Stimulated activated CD4-positive, alpha-beta T cell treated with anti-CD3 and anti-CD28 coated beads, Interleukin-1b, Interleukin-23, amount 100 ng/mL, for 1 hour (primary cell): ENCODE measurements at places on chromosomes 16 and 17.

DNA sequence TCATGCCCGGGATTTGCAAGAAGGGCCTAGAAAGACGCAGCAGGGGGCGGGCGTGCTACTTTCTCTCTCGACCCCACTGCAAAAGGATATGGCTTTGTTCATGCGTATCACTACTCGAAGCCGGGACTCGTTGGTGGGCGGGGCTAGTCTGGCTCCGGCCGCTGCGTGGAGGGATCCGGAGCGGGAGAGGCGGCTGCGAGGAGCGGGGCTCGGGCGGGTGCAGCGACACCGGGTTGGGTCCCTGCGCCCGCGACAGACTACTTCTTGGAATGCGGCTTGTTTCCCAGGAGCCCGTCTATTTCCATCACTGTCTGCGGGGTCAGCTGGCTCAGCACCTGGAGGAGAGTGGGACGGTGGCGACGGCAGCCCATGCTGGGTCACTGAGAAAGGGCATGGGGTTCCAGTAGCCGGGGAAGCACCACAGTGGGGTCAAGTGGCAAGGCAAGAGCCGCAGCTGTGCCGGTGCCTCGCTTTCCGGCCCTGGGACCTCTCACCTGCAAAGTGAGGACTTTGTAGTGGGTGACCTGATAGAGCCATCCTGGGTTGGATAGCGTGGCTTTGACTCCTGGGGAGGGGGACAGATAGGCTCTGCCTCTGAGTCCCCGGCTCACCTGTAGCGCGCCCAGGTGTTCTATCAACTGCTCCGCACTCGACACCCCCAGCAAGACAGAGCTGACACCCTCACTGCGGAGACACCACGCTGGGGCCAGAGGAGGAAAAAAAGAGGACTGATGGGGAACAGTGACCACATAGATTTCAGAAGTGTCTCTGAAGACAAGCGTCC is 6.6 kb downstream of the KCNAB3 start:
- DNase-seq: peak; percentile 60

- DNase-seq: no peak
These were observed 257.1 kb downstream of the BCAS3 start for GRCh38 chr17:60934723-60935122.

DNA sequence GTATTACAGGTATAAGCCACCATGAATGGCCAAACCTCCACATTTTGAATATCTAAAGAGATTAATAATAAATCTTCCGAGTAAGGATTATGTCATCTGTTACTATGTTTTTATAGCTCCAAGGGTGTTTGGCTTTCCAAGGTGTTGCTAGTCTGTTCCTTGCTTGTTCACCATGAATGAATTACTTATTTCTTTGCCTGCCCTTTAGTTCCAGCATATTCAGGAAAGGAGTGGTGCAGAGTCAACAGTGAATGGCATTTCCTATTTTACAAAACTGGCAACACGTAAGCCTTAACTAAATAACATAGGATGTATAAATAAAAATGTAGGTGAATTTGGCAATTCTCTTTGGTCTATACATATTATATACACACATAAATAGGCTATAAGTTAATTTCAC is 70.3 kb downstream of the MYO1D start:
- DNase-seq: no peak

- DNase-seq: no peak
These were observed 666 bp downstream of the HGS start for GRCh38 chr17:81684442-81684911.

GRCh38 chr16:53549970-53550690 is 47.1 kb upstream of the AKTIP start:
- peak; percentile 5 for DNase-seq

DNA sequence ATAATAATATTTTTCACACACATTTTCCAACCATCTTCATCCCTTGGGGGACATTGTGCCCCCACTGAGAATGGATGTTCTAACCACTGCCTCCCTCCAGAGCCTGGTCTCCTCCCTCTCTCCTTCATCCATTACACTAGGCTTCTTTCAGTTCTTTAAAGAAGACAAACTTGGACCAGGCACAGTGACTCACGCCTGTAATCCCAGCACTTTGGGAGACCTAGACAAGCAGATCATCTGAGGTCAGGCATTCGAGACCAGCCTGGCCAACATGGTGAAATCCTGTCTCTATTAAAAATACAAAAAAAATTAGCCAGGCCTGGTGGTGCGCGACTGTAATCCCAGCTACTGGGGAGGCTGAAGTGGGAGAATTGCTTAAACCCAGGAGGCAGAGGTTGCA is 6.5 kb downstream of the ALOX15 start:
- no peak for DNase-seq

DNA sequence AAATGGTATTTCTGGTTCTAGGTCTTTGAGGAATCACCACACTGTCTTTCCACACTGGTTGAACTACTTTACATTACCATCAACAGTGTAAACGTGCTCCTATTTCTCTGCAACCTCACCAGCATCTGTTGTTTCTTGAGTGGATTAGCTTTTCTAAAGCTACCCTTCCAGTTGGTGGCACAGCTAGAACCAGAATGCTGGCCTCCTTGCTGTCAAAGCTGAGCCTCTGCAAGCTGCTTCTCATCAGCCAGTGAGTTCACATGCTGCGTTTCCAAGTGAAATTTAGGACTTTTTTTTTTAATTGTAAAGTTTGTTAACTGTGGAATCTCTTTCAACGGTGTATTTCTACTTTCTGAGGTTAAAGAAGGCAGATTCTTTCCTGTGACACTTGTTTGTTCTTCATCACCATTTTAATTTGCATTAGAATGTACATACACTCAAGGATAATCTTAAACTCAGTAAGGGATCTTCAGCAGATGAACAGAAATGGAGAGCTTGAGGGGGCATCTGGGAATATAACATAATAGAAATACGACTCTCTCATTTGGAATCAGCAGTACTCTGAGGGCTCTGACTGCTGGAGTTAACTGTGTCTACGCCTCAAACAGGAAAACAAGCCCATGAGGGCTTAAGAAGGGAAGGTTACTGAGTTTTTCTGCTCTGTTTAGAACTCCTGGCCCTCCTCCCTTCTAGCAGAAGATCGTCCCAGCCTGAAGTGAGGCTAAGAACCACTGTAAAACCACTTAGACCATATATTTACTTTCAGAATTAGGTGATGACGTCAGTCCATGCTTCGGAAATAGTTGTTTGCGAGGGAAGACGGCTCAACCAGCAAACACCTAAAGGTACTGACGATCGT is 148.4 kb upstream of the FAM20A start:
- no peak for DNase-seq

GRCh38 chr17:68089881-68090280 is 54.3 kb downstream of the KPNA2 start:
- no peak for DNase-seq
